ENCODE measurements at places on chromosomes 13 and 19.
A peak's percentile ranks its signal among the peaks of the same experiment; 100 is the strongest.

DNA sequence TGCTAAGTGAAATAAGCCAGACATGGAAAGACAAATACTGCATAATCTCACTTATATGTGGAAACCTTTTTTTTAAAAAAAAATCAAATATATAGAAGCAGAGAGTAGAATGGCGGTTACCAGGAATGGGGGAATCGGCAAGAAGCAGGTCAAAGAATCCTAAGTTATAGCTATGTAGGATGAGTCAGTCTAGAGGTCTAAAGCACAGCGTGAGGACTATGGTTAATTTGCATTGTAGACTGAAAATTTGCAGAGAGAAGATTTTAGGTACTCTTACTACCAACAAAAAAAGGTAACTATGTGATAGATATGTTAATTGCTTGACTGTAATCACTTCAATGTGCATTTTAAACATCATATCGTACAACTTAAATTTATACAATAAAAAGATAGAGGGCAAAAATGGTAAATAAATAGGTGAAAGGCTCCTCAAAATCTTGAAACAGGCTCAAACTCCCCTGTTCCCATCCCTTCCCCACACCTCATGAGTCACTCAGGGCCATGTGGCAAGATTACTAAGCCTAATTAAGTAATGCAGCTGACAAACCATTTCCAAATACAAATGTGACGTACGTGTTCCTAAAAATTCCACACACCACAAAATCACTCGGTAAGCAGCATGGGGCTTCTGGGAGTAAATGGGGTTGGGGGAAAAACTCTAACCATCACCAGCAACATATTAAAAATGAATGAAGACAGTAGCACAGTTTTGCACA lies 159.0 kb downstream of the USP12 start:
- DNase-seq = no peak

DNA sequence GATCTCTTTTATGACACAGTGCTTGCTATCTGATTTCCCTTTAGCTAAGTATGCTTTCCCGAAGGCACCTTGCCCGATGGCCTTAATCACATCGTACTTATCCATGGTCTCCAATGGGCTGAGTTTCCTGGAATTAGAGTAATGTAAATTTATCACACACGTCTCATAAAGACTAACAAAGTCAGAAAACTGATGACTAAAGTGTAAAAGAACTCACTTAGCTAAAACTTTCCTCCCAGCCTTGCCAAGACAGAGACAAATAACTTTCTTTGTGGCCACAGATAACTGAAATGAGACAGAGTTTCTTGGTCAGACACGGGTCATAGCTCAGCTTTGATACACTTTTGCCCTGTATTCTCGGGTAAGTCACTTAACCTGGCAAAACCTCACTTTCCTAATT lies 1.5 kb downstream of the NEK5 start:
- DNase-seq = no peak

- no peak for DNase-seq
These were observed 2.5 kb downstream of the HSD11B1L start for GRCh38 chr19:5683177-5683886.

DNA sequence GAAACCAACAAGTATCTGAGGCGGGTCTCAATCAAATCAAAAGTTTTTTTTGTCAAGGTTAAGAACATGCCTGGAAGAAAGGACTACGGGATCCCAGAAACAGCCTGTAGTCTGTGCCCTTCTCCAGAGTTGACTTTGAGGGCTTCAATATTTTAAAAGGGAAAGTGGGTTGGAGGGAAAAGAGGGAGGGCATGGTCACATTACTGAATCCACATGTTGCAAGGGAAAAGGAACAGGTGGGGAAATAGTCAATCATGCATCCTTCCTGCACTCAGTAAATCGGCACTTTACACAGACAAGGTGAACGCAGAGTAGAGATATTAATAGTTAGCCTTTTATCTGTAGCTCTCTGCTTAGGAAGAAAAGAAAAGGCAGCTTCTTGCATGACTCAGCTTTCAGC lies 808.5 kb downstream of the UQCRFS1 start:
- no peak for DNase-seq

DNA sequence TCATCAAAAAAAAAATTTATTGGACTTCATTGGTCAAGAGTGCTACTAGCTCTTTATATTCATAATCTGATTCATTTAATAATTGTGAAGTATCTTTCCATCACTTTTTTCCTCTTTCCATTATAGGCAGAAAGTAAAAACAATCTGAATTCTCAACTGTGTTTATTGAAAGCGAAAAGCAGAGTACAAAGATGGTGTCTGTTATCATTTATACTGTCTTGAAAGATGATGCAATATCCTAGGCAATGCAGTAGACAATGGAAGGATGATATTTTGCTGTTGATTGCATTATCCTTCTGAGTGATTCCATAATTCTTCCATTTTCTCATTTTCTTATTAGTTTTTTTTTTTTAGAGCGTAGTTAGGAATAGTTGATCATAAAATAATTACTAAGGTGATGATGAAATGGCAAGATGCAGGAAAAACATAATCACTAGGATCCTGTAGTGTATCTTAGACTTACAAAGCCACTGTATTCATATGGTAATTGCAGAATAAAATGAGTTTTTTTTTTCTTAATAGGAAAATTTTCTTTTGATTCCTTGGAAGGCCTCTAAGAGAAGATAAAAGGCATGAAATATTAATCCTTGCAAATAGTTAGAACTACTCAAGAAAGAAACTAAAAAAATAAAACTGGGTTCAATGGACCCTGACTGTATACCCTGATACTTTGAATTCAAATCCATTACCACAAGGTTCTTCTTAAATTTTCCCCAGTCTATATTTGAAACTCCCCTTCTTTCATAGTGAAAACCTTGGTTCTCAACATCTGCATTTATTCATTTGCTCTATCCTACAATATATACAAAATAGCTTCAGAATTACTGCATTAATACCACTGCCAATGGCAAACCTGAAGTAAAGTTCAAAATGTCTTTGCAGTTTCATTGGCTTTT lies 11.6 kb downstream of the URI1 start:
- no peak for DNase-seq

DNA sequence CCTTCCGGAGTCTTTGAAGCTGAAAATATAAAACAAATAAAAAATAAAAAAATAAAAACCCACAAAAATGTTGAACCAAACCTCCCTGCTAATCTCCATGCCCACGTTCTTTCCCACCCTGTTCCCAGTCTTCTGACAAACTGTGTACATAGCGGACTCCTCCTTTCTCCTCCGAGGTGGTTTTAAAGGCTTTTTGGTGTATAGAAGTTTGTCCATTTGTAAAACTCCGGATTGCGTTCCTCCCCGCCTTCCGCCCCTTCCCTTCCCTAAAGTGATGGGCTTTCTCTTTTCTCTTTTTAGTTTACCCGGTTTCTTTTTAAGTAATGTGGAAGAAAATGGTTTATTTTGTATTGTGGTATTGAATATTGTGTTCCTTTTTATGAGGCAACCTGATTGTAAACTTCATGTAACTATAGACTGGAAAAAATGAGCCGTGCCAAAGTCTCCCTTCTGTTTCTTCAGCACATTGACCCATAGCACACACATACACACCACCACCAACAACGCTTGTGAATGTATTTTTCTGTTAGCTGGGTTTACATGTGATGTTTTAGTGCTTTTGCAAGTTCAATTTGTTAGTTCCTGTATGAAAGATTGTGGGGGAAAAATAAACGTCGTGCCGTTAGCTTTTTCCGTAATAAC lies 4.4 kb downstream of the ZIC2 start:
- peak; percentile 37 for DNase-seq

DNA sequence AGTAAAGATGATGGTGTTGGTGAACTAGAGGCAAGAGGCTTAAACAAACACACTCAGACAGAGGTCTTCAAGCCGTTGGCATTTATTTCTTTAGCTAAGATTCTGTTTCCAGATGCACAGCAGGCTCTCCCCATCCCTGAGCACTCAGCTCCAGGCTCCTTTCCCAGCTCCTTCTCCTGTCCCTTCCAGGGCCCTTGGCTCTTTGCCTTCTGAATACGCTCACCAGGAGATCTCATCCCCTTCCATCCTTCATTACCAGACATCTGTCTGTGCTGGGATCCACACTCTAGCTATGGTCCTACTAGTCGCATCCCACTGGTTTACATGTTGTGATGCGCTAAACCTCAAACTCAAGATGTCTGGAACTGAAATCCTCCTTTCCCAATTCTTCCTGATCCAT lies 25.3 kb upstream of the DOCK9 start:
- DNase-seq = no peak

GRCh38 chr19:12668932-12669269 lies 2.3 kb downstream of the WDR83 start:
- no peak for DNase-seq

DNA sequence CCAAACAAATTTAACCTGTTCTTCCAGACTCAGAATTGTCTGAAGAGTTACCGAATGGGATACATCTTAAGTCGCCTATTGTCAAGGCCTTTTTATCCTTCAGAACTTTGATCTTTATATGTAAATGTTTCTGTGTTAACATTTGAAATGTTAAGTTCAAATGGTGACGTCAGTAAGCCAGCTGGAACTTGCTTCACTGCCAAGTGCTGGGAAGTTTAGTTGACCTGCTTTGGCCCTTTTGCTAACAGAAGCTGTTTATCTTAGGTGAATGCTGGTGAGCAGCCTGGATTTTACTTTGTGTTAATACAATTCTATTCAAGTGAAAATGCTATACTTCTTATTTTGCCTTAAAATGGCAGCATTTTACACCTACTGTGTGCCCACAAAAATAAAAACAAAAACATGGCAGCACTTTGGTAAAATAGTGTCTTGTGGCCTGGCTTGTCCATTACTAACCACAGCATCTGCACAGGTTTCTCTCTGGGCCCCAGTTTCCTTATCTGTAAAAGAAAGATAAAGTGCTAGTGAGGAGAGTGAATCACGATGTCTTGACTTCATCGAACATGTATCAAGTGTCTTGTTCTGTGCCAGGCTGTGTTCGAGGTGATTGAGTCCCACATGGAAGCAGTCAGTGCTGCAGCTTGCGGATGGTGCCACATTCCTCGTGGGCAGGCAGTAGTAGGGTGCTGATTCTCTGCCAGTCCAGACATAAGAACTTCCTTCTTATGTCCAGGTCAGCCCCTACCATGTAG lies 2.2 kb downstream of the NAXD start:
- no peak for DNase-seq

DNA sequence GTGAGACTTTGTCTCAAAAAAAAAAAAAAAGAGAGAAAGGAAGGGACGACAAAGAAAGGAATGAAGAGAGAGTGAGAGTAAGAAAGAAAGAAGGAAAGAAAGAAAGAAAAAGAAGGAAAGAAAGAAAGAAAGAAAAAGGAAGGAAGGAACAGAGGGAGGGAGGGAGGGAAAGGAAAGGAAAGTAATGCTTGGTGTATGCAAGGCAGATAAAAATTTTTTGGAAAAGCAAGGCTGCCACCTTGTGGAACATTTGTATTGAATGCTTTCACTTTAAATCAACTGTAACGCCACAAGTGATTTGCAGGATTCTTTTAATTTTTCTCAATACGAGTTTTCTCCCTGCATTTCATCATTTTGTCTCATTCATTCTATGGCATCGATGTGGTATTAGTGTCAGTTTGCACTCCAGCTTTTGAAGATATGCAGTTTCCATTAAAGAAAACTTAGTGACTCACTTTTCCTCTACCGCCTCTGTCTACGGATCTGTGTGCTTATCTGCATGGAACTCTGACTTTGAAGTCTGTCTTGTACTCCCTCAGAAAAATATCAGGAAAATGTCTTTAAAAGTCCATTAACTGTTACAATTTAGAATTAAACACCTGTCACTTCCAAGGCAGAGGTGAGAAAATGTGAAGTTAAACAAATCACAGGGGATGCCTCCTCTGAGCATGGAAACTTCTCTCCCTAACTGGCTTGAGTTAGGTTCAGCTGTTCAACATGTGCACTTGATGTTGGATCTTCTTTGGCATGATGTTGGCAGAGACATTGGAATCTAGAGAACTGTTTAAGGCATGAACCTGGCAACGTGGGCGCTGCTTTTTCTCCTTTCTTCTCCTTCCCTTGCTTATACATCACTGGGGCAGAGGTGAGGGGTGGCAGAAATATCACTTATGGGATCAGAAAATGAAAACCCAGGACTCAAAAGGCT lies 20.0 kb upstream of the ZDHHC20 start:
- DNase-seq = peak; percentile 65

- no peak for DNase-seq
These were observed 5.3 kb downstream of the POLR2E start for GRCh38 chr19:1089891-1090290.

- no peak for DNase-seq
These were observed 38.4 kb downstream of the RFX2 start for GRCh38 chr19:6071875-6072274.

- DNase-seq = no peak
These were observed 3.1 kb downstream of the A1BG start for GRCh38 chr19:58350001-58350861.

DNA sequence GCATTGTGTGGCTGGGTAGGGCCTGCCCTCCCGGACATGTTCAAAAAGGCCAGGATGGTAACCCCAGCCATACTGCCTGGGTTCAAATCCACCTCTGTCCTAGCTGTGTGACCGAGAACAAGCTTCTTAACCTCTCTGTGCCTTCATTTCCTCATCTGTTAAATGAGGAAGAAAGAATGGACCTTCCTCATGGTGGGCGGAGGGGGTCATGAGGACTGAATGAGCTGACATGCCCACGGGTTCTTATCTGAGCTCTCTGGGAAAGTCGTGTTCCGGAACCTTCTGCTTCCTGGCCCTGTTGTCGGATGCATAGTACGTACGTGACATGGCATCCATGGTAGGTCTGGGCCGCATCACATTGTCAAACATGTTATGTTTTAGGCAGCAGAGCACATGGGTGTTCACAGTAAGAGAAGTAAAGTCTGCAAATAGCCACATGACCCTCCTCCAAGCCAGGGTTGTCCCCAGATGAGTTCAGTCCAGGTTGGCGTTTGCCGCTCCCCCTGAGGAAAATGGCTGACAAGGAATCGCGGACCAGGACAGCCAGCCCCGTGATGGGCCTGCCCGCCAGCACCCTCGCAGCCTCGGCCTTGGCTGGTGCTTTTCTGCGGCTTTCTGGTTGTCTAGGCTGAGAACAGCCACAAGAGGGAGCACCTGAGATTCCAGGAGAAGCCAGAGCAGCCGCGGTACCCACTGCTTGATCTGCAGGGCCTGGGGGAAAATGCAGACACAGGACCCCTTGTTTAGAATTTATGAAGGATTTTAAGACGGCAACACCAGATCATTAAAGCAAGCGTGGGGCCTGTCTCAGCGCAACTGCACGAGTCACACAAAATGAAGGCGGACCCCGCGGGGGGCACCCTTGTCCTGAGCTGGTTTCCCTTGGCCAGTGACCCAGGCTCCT lies 2.4 kb upstream of the NTN5 start:
- DNase-seq = peak; percentile 73

DNA sequence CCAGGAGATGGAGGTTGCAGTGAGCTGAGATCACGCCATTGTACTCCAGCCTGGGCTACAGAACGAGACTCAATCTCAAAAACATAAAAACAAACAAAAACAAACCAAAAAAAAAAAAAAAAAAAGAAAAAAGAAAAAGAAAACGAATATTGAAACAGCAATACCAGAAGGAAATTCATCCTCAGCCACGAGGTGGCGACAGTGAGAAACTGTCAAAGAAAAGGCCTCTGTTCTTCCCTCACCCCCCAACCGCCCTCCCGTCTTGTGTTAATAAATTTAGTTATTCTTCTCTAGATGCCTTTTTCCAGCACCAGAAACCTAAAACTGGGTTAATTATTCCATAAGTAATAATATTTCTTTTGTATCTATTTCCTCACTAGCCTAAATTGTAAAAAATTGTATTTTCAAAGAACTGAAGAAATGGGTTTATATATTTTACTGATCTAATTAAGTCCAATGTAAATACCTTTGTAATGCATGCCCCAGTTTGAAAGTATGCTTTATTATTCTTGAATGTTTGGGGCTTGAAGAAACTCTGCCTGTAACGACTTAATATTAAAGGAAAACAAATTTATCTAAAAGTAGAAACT lies 38.6 kb downstream of the LIG4 start:
- no peak for DNase-seq

Data from NCI-H2081 (cell line).